ENCODE measurements at places on chromosomes 13 and 19.
A peak's percentile ranks its signal among the peaks of the same experiment; 100 is the strongest.

DNA sequence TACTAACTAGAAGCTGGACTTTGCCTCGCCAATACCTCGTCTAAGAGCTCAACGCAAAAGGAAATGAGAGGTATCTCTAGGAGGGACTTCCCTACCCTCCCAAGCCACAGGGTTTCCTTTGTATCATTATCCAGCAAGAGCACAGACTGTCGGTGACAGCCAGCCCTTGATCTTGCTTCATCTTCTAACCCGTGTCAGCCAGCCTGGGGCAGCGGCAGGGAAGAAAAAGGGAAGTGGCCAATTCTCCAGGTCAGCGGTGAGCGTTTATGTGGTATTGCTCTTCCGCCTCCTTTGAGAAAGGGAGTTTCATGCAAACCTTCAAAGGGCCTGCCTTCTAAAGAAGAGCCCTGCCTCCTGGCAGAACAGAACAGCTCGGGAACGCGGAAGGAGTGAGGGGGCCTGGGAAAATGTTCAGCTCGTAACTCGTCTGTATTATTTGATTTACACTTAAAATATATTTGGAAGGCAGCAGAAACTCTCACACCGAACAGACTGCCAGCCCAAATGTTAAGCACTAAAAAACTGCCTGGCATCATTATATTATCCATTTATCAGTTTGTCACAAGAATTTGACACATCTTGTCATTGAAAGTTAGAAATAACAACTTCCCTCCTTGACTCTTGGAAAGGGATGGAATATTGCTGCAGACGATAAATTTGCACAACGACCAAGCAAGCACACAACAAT is 41.8 kb downstream of the EFNB2 start:
- no peak for DNase-seq

GRCh38 chr19:50909240-50910070 is 1.7 kb downstream of the KLK4 start:
- DNase-seq, result no peak

- DNase-seq, result no peak
Observed at GRCh38 chr13:113176280-113176679, 17.8 kb downstream of the PROZ start.

- no peak for DNase-seq
Observed at GRCh38 chr19:19443902-19444680, 38.6 kb downstream of the GATAD2A start.

DNA sequence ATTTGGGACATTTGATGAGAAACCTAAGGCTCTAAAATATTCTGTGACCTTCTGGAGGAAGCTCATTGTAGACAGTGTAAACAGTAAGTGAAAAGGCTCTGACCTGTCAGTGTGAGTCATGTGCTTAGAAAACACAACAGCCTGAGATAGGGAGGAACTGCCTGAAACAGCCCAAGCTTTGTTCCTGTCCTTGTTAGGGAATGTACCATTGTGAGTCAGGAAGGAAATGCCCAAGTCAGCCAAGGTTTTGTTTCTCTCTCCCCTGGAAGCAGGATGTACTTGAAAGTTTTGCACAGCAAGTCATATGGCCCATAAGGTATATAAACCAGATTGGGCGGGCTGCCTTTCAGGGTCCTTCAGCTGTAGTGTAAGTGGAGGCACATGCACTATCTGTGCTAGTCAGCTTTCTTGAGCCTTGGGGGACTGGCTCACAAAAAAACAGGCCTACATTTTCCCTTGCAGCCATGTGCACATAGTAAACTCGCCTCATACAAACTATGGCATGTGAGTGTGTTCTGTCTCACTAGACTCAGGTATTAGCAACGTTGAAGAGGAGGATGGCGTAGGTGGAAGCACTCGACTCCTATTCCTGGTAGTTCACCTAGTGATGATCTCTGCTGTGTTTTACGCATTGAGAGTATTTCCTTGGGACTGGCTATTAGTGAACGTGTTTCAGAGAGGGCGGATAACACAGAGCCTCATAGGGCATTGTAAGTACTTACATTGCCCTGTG is 141.2 kb upstream of the KLHL1 start:
- DNase-seq, result no peak

DNA sequence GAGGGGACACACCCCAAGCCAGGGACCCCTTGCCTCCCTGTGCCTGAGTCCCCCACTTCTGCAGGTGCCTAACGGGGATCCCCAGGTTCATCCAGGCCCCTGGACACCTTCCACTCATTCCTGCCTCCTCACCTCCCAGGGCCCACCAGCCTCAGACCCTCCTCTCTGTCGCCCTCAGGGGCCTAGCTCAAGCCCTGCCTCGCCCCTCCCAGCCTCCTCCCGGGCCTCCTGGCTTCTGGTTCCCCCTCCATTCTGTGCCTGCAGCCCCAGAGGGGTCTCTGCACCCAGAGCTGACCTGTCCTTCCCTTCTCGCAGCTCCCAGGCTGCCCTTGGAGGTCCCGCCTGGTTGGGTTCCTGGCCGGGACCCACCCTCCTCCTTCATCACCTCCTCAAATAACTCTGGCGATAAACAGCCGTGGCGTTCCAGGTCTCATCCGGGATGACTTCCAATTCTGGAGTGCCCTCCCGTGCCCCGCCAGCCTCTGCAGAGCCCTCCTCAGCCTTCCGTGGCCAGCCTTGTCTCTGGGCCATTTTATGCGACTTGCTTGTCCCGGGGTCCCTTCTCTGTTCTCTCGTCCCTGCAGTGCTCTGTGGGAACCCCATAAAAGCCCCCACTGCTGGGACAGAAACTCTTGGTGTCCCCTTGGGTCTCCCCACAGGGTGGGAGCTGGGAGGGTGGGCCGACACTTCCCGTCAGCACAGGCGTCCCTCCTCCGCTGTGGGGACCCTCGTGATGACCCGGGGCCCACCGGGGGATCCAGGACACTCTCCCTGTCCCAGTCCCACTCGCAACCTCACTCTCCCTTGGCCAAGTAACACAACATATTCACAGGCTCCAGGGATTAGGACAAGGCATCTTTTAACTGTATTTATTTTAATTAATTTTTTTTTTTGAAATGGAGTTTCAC is 9.2 kb downstream of the JOSD2 start:
- no peak for DNase-seq

DNA sequence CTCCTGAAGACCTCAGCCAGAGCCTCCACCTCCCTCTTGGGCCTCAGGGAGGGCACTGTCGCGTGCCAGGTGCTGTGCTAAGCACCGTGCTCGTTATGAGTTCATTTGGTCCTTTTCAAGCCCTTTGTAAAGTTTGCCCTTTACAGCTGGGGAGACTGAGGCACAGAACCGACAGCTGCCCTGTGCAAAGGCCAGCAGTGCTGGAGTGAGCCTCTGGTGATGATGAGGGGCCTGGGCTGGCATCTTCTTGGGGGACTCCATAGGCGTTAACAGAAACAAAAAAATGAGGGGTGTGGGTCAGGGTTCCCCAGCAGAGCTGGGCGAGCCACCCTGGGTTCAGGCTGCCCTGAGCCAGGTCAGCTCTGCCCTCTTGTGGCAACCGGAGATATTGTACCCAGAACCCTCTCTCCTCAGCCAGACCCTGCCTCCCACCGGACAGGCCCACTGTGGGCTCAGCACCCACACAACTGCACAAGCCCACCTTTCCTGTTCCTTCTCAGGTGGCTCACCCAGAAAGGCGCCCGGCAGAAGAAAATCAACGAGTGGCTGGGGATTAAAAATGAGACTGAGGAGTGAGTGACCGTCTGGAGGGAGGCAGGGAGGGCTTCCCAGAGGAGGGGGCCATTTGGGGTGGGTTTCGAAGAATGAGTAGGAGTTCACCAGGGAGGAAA is 5.5 kb upstream of the IFI30 start:
- DNase-seq, result peak; percentile 19

DNA sequence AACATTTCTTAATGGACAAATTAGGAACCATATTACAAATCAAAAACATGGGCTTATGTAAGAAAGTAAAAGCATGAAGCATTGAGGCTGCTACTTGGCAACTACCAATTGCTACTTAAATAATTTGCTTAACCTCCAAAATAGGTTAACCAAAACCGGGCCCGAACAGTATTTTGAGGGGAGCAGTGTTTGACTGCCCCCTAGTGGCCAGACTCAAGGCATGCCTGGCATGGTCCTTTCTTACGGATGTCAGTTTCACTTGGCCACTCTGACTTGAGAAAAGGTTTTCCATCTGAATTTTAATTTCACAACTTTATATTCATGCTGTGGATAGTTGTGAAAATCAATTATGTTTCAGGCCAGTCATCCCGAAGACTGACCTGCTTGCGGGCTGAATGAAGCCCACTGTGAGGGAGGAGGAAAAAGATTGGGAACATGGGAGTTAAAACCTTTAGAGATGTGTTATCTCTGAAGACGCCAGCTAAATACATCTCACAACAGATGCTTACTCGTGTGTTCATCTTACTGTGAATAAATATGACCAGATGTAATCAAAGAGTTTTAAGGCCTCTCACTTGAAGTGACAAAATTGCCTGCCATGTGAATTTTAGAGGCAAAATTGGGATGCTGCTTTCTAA is 2.9 kb downstream of the RXFP2 start:
- peak; percentile 16 for DNase-seq

- no peak for DNase-seq
Observed at GRCh38 chr19:772730-773436, 22.0 kb downstream of the MISP start.

DNA sequence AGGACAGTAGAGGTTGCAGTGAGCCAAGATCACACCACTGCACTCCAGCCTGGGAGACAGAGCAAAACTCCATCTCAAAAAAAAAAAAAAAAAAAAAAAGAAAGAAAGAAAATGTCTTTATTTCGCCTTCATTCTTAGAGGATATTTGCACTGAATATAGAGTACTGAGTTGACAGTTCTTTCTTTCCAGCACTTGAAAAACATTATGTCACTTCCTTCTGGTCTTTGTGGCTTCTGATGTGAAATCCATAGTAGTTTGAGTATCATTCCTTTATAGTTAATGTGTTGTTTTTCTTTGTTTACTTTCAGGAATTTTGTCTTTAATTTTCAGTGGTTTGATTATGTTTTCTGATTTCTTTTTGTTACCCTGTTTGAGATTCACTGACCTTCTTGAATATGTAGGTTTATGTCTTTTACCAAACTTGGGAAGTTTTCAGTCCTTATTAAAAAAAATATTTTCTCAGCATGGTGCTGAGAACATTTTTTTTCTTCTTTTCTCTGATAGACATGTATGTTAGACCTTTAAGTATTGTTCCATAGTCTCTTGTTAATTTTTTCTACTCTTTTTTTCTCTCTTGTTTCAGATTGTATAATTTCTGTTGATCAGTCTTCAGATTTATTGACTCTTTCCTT is 50.1 kb downstream of the PCCA start:
- no peak for DNase-seq

DNA sequence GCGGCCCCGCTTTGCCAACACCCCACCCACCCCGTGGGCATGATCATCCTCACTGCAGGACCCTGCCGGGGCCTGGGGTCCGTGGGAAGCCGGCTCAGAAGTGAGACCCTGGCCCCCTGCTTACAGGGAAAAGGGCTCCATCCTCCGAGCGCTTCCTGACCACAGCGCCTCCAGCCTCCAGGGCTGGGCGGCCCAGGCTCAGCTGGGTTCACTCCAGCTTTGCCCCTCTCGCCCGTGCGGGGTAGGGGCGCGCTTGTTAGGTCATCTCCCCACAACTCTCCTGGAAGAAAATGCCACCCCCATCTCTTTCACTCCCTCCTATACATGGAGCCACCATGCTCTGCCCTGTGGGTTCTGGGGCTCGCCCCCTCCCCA is 6.6 kb upstream of the C1QTNF9B start:
- DNase-seq, result no peak

GRCh38 chr19:21158523-21159135 is 16.8 kb downstream of the ZNF431 start:
- DNase-seq, result no peak

DNA sequence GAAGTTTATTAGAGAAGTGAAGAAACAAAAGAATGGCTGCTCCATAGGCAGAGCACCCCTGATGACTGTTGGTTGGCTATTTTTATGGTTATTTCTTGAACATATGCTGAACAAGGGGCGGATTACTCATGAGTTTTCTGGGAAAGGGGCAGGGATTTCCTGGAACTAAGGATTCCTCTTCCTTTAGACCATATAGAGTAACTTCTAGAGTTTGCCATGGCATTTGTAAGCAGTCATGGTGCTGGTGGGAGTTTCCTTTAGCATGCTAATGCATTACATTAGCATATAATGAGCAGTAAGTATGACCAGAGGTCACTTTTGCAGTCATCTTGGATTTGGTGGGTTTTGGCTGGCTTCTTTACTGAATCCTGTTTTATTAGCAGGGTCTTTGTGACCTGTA is 38.7 kb upstream of the PCDH8 start:
- no peak for DNase-seq

GRCh38 chr13:21078501-21078900 is 17.1 kb upstream of the LATS2 start:
- DNase-seq, result no peak

GRCh38 chr13:34805347-34805746 is 136.7 kb upstream of the NBEA start:
- no peak for DNase-seq

- no peak for DNase-seq
Observed at GRCh38 chr13:113942591-113943103, 31.2 kb downstream of the C13orf46 start.

GRCh38 chr19:10195199-10195519 is 406 bp upstream of the DNMT1 start:
- no peak for DNase-seq

- DNase-seq, result no peak
Observed at GRCh38 chr13:28585561-28585960, 73.4 kb upstream of the POMP start.

DNA sequence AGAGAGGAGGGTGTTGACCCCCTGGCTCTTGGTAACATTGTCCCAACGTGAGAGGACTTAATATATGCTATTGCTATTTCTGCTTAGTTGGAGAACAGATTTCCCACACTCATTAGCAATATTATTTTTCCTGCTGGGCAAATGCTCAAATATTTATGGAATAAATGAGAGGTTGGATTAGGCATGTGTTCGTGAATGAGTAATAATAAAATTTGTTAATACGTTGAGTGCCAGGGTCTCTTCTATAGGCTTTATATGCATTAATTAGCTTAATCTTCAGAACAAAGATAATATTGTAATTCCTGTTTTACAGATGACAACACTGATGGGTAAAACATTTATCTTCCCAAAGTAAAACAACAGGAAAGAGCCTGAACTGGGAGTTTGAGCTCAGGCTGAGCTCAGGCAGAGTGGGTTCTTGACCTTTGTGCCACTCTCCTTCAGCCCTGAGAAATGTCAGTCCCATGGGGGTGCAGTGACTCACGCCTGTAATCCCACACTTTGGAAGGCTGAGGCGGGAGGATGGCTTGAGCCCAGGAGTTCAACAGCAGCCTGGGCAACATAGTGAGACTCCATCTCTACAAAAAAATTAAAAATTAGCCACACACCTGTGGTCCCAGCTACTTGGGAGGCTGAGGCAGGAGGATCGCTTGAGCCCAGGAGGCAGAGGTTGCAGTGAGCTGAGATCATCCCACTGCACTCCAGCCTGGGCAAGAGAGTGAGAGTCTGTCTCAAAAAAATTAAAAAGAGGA is 1.2 kb downstream of the ZNF233 start:
- no peak for DNase-seq

GRCh38 chr13:32530841-32531253 is 7.7 kb downstream of the N4BP2L2 start:
- DNase-seq, result peak; percentile 68

GRCh38 chr19:35043906-35044305 is 2.4 kb downstream of the HPN start:
- no peak for DNase-seq

Measured in bone marrow (tissue), 2 donors.